ENCODE measurements at places on chromosomes 6 and 20. TPM values are rescaled to one million over a fixed set of nuclear protein-coding genes. Genes with fewer than 3 reads are reported as not detected.

DNA sequence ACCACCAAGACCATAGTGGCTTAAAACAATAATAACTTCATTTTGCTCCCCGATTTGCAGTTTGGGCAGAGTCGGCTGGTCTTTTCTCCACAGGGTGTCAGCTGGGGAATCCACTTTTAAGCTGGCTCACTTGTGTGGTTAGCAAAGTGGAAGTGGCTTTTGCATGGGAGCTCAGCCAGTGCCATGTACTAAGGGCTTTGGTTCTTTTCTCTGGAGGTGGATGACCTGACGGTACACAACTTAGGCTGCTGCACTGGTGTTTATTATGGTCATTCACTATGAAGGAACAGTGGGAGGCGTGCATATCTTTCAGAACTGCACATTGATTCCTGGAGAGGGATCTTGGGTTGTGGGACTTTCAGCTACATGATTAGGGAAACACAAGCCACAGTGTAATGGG lies 141.0 kb downstream of the OR2B2 start:
- DNase-seq, result no peak

The GSTA3 gene
- total RNA-seq, result not detected

GRCh38 chr6:158329531-158329930 lies 17.3 kb downstream of the TULP4 start:
- DNase-seq, result no peak

GRCh38 chr6:115467726-115468125 lies 593.0 kb downstream of the FRK start:
- DNase-seq, result no peak

- no peak for DNase-seq
These were observed 123.6 kb downstream of the BFSP1 start for GRCh38 chr20:17407550-17407949.

The WFDC12 gene
- total RNA-seq, result not detected

The SPATA25 gene
- 5.8 TPM for total RNA-seq

GRCh38 chr6:89970609-89971337 lies 76.5 kb downstream of the GJA10 start:
- no peak for DNase-seq

The PRDM13 gene
- not detected for total RNA-seq

DNA sequence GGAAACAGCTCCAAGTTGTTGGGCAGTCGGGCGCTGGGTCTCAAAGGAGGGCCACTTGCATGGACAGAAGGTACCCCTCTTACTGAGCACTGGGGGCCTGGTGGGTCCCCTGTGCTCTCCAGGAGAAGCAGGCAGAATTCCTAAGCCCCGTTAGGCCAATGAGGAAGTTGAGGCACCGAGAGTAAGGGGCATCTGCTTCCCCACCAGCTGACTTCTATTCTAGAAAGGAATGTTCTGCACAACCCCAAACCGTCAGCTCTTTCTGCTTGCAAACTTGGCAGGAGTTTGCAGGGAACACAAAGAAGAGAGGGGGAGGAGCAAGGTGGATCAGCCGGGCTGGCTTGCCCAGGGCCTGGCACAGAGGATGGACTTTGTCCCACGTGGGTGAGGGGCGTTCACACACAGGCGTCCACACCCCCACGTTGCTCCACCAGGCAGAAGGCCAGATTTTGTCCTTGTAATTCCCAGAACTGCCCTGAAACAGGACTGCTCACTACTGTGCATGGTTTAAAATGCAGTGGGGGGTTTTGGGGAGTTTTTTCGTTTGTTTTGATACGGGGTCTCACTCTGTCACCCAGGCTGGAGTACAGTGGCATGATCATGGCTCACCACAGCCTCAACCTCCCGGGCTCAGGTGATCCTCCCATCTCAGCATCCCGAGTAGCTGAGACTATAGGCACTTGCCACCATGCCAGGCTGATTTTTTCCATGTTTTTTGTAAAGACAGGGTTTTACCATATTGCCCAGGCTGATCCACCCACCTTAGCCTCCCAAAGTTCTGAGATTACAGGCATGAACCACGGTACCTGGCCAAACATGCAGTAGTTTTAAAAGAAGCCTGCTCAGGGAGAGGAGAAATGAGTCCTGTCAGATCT lies 93.3 kb downstream of the SNX5 start:
- no peak for DNase-seq

The HNF4A gene
- total RNA-seq, result not detected

The LY6G6D gene
- not detected for total RNA-seq

The TREML2 gene
- 15.1 TPM for total RNA-seq

The ABCC10 gene
- total RNA-seq, result 31.1 TPM

- no peak for DNase-seq
These were observed 219.2 kb downstream of the KHDC1L start for GRCh38 chr6:73006146-73006545.

The PTCRA gene
- total RNA-seq, result 0.91 TPM

The STX11 gene
- total RNA-seq, result 1.3 TPM

The PGBD1 gene
- total RNA-seq, result 1.9 TPM

The SIRPB2 gene
- not detected for total RNA-seq

The NKX2-2 gene
- not detected for total RNA-seq

GRCh38 chr6:169302255-169302654 lies 48.6 kb upstream of the THBS2 start:
- no peak for DNase-seq

The EFCAB8 gene
- total RNA-seq, result not detected

DNA sequence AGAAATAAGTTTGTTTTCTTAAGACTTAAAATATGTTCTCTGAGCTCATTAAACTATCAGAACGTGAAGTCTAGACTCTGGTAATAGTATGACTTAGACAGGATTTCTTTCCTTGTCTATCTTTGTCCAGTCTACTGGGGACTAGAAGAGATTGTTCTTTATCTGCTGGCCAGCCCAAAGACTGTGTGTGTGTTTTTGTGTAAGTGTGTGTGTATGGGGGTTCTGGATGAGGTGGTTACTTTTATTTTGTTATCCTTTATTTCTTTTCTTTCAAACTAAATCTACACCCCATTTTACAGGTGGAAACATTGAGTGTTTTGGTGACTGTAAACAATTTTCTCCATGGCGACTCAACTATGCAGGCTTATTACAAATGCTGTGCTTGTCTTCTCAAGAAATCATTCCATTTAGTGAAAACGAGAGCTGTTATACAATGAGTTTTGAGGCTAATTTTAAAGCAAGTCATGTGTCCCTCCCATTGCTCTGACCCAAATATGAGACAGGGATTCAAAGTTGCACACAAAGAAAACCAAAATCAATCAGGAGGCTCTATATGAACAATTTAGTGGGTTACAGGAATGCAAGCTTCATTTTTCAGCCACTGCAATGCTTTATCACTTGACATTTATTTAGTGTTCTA lies 97.6 kb downstream of the ELOVL5 start:
- DNase-seq, result no peak

The MCM8 gene
- total RNA-seq, result 59.4 TPM

The TMEM242 gene
- total RNA-seq, result 10.4 TPM

The NOX3 gene
- total RNA-seq, result not detected

DNA sequence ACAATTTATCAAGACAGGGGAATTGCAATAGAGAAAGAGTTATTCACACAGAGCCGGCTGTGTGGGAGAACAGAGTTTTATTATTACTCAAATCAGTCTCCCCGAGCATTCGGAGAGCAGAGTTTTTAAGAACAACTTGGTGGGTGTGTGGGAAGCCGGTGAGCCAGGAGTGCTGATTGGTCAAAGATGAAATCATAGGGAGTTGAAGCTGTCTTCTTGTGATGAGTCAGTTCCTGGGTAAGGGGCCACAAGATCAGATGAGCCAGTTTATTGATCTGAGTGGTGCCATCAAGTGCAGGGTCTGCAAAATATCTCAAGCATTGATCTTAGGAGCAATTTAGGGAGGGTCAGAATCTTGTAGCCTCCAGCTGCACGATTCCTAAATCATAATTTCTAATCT lies 50.0 kb upstream of the ECI2 start:
- no peak for DNase-seq

The STMND1 gene
- total RNA-seq, result not detected

GRCh38 chr6:126955621-126956020 lies 162.8 kb upstream of the RSPO3 start:
- DNase-seq, result no peak

DNA sequence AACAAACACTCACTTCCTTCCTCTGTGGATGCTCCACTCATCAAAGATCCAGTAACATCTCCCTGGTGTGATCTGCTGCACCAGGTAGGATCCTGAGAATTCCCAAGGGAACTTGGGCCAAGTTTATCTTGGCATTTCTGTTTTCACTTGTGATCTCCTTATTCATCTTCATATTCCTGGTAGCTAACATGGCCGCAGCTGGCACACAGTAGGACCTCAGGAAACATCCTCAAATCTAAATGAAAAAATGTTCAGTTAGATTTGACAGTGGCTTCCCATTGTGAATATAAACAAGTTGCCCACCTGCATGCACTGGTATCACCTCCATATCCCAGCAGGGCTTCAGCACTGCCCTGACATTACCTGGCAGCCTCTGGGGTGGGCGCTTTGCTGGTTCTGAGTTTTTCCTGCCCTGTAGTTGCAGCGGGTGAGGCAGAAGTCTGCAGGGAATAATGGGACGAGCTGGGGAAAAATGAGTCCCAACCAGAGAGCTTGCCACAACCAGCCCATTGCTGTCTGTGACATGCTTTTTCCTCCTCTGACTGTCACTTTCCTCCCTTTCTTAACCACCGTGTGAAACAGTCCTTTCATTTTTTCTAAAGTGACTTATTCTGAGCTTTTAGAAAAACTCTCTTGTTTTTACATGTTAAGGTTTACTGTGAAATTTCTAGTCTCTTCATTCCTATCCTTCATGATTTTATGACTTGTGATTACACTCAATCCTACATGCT lies 9.4 kb upstream of the DSTN start:
- DNase-seq, result no peak
